ENCODE measurements at places on chromosomes 12 and 14. TPM values are rescaled to one million over a fixed set of nuclear protein-coding genes. Genes with fewer than 3 reads are reported as not detected.

The SMIM41 gene
- total RNA-seq: 28.0 TPM

DNA sequence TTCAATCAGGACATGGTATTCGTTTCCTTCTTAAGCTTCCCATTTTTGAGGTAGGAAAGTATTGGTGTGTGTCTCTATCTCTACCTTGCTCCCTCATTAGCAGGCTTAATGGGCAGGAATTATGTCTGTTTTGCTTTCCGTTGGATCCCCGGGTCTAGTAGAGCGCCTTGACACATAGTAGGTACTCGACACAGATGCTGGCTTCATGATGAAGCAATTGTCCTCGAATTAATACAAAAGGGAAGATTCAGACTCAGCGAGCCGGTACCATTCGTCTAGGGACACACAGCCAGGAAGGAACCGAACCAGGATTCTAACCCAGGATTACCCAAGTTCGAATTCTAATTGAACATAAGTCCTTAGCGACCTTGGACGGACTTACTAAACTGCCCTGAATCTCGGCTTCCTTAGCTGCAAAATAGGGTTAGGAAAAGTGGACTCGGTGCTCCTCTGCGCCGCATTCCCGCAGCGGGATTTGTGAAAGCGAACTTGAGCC, 496 bp upstream of the ISCU start:
- peaks cover 11% of the 10 kb centered on the region for H3K36me3 ChIP-seq
- no peaks in the 10 kb centered on the region for H3K27me3 ChIP-seq
- H3K27ac ChIP-seq: no peak overlapping the region
- no peak for DNase-seq
- peaks cover 17% of the 10 kb centered on the region for H3K4me1 ChIP-seq

- no peak for DNase-seq
- H3K4me1 ChIP-seq: peaks cover 4% of the 10 kb centered on the region
- H3K27ac ChIP-seq: no peak overlapping the region
- no peaks in the 10 kb centered on the region for H3K27me3 ChIP-seq
- H3K36me3 ChIP-seq: no peaks in the 10 kb centered on the region
These were observed 6.4 kb downstream of the FAIM2 start for GRCh38 chr12:49897276-49897675.

The SDR9C7 gene
- total RNA-seq: not detected

The KIF26A gene
- 3.1 TPM for total RNA-seq

DNA sequence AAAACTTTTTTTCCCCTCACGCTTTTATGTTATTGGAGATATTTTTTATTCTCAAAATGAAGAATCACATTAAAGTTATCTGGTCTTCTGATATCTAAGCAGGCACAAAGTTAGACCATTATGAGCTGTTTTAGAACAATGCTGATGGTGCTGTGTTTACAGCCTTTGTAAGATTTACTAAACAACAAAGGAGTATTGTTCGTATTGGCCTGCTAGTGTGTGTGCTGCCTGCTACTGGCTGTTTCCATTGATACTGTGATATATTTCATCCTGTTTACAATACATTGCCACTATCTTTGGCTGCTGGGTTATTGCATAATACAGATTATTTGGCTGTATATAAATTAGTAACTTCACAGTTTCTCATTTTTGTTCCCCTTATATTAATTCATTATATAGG, 220.8 kb downstream of the ITPR2 start:
- no peaks in the 10 kb centered on the region for H3K36me3 ChIP-seq
- DNase-seq: no peak
- no peaks in the 10 kb centered on the region for H3K27me3 ChIP-seq
- H3K4me3 ChIP-seq: no peak overlapping the region

The SAMD4A gene
- 53.3 TPM for total RNA-seq

The TMTC2 gene
- 19.5 TPM for total RNA-seq

DNA sequence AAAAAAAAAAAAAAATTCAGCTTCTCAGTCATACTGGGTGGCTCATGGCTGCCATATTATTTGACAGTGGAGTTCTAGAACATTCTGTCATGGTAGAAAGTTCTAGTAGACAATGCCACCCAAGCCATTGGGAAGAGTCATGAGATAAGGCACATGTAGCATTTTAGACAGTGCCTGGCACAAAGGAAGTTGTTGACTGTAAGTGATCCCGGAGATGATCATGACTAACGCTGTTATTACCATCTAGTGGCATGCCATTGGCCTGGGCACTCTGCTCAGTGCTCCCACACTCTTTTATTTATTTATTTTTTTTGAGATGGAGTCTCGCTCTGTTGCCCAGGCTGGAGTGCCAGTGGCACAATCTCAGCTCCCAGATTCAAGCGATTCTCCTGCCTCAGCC, 80.4 kb downstream of the FOXN4 start:
- DNase-seq: no peak
- H3K27ac ChIP-seq: no peak overlapping the region
- H3K36me3 ChIP-seq: peaks cover 9% of the 10 kb centered on the region
- no peaks in the 10 kb centered on the region for H3K4me1 ChIP-seq
- H3K27me3 ChIP-seq: no peaks in the 10 kb centered on the region
- no peak overlapping the region for H3K4me3 ChIP-seq

The GPR65 gene
- total RNA-seq: 1.1 TPM

DNA sequence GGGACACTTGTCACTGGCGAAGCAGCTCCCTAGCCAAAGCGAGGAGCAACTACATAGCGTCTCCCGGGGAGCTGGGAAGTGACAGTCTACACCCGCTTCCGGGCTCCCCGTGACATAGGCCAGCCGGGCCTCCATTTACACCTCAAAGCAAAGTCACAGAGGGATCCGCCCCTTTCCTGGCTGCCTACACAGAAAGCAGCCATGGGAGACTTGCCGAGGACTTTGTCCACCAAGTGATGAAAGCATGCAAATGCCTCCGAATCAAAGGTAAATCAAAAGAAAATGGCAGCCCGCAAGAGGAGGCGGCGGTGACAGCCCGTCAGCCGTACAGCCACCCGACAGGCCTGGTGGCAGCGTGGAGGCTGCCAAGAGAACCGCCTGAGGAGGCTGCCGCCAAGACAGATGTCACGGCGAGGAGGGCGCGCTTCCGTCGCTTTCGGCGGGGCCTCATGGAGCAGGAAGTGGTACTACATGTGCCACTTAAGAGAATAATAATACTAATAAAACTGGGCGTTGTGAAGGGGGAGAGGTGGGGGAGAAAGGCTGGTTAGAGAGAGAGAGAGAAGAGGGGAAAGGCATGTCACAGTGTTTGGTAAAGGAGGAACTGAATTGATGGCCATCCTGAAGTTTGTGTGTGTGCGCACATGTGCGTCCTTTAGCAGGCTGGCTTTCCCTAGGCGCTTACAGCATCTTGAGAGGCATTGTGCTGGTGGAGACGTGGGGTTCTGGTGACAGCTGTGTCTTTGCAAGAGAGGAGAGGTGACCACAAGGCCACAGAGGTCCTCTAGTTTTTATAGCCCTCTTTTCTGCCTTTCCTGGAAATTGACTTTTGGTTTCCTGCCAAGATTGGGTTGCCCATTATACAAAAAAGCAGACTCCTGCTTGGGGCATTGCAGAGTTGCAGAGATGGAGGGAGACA, 661.7 kb downstream of the VRK1 start:
- no peak overlapping the region for H3K27ac ChIP-seq
- no peak overlapping the region for H3K4me3 ChIP-seq
- no peaks in the 10 kb centered on the region for H3K36me3 ChIP-seq
- no peaks in the 10 kb centered on the region for H3K27me3 ChIP-seq

GRCh38 chr14:51677266-51677665, 25.6 kb downstream of the FRMD6 start:
- H3K27ac ChIP-seq: peak overlapping the region; percentile 89
- no peak for DNase-seq
- H3K27me3 ChIP-seq: no peaks in the 10 kb centered on the region
- H3K4me1 ChIP-seq: peaks cover 82% of the 10 kb centered on the region
